Activated T-helper 1 cell treated with anti-CD3 and anti-CD28 coated beads, Interleukin-2, amount 50 U/mL, for 16 hours (primary cell): ENCODE measurements at places on chromosomes 4 and X.
A peak's percentile ranks its signal among the peaks of the same experiment; 100 is the strongest.

DNA sequence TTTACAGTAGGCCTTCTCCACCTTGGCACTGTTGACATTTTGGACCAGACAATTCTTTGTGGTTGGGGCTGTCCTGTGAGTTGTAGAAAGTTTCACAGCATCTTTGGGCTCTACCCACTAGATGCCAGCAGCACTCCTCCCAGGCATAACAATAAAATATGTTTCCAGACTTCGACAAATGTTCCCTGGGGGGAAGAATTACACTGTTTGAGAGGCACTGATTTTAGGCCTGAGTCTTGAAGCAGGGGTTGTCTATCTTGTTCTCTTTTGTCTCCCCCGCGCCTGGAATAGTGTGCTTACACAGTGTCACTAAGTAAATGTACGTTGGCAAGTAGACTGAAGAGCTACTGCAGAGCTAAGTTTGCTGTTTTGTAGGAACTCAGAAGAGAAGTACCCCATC, 254.4 kb upstream of the BOD1L1 start:
- no peak for DNase-seq

GRCh38 chr4:109207061-109207460, 95.4 kb downstream of the COL25A1 start:
- DNase-seq = no peak

DNA sequence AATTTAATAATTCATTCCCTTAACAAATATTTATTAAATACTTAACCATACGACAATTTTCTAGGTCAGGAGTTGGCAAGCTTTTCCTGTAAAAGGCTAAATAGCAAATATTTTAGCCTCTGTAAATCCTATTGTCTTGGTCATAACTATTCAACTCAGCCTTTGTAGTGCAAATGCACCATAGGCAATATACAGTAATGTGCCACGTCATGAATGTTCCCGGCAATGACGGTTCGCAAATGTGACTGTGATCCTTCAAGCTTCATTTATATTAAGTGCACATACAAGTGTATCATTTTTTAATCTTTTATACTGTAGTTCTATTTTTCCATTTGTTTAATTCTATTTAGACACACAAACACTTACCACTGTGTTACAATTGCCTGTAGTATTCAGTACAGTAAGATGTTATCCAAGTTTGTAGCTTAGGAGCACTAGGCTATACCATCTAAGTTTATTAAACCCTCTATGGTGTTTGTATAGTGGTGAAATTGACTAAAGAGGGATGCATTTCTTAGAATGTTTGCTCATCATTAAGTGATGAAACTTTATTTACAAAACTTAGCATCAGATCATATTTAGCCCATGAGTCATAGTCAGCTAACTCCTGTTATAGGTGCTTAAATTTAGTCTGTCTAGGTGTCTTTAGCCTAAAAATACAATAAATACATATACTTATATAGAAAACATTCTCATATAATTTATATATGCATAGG, 553.6 kb downstream of the STPG2 start:
- DNase-seq = no peak

DNA sequence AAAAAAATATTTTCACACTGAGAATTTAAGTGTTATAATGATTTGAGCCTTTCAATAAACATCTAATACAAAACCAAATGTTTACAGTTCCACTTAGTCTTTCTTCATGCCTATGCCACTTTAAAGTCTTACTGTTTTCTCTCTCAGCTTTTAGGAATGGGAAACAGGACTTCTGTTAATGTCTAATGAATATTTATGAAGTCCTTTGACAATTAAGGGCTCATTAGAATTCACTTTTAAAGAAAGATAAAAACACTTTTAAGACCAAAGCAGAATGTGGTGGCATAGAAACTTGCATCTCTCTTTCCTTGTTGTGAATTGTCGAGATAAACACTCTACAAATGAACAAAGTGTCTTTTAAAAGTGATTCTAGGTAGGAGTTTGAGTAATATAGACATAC, 315.9 kb downstream of the BMPR1B start:
- no peak for DNase-seq

- DNase-seq = no peak
These were observed 109.6 kb upstream of the STIM2 start for GRCh38 chr4:26751004-26751403.

DNA sequence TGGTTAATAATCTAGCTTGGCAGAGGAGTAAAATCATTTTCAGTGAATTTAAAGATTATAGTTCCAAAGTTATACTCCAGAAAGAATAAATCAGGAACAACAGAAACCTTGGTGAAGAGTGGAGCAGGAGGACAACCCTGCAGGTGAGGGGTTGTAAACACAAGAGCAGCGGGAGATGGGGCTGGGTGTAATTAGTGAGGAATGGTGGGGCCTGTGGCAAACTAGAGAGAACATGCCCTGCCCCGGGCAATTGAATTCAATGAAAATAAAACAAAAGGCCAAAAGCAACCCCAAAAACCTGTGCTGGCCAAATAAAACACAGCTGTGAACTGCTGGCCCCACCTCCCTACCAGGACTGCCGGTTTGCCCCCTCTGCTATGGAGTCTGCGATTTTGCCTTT, 325.2 kb downstream of the NR3C2 start:
- no peak for DNase-seq

- no peak for DNase-seq
These were observed 22.4 kb upstream of the ADH4 start for GRCh38 chr4:99166544-99166943.

DNA sequence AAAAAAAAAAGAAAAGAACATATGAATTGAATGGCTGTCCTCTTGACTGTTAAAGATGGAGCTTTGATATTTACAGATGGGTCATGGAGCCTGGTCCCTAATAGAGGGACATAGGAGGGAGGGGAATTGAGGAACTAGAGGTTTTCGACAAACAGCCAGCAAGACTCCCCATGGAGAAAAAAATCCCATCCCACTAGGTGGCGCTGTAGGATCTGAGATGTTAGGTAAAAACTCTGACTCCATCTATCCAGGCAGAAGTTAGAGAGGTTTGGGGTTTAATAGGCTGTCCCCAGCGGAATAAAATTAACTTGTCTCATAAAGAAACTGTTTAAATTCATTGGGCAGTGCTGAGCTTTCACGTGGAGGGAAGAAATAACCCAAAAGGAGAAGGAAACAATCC, 45.9 kb downstream of the HMGB2 start:
- peak; percentile 41 for DNase-seq

DNA sequence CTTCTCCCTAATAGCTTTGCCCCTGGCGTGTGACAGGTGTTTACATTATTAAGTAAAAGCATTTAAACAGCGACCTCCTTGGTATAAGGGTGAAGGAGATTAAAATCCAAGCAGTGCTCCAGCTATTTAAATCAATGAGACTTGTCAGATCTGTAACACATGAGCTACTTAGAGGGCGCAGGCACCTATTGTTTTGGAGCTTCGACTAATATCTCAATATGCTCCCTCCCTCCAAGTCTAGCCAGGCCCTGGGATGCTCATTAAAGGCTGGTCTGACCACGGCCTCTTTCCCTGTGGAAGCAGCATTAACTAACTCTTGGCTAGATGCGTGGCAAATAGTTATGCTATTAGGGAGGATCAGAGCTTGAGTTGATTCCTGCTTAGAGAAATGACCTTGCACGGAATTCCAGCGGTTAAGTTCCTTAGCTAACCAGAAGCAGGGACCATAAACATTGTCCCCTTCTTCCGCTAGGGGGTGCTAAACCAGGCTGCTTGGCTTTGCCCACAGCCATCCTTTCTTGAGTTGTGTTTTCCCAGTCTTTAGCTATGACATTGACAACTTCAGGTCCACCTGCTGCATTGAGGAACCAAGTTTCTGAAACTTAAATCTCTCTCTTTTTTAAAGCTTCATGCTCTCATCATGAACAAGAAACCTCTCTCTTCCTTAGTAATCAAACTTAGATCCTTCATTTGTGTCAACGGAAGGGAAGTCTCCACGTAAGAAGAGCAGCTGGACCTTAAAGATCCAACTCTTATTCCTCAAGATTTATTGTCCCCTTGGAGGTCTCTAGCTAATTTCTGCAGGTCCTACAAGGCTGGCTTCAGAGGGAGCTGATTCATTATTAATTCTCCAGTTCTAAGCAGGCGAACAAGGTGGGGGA, 80.7 kb upstream of the IGFBP7 start:
- no peak for DNase-seq

DNA sequence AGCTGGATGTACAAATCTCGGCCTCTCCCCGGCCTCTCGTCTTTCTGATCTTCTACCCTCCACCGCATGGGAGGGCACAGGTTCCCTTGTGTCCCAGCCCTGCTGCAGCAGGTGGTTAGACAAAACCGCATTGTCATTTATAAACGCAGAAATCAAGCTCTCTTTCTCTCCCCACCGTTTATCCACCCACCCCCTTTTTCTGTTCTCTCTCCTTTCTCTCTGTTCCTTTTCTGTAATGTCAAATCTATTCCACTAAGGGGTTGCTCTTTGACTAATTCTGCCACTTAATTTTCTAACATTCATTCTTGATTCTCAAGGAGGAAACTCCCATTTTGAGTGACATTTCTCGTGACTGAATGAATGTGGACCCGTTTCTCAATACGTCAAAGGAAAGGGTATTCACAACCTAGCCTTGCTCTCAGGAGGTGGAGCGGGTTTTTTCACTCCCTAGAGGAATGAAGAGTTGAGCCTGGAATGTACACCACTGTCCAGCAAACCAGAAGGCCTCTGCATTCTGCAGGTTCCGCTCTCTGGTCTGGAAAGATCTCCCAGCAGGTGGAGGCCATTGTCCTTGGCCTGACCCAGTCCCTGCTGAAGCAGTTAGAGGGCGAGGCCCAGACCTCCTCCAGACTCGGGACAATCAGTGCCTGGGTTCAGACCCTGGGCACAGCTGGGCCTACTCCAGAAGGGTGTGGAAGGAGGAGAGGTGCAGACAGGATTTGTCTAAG, 70.9 kb upstream of the ENPP6 start:
- no peak for DNase-seq

DNA sequence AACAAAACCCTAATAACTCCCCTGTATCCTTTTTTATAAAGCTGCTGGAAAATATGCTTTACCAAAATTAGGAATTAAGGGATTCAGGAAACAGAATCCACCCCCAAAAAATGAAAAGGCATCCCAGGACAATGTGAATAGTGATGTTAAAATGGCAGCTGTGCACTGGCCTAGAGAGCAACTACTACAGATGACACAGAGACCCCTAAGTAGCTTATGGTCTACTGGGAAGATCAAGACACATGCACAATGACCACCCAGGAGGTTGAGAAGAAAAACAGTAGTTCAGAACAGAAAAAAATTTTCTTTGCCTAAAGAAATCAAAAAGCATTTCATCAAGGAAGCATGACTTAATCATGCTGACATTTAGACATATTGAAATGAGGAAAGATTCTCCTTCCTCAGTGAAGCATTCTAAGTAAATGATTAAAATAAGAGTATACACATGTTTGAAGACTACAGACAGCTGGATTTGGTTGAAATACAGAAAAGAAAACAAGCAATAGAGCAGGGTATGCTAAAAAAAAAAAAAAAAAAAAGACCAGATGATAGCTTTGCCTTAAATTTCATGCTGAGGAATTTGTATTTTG, 117.3 kb downstream of the WDFY3 start:
- no peak for DNase-seq

DNA sequence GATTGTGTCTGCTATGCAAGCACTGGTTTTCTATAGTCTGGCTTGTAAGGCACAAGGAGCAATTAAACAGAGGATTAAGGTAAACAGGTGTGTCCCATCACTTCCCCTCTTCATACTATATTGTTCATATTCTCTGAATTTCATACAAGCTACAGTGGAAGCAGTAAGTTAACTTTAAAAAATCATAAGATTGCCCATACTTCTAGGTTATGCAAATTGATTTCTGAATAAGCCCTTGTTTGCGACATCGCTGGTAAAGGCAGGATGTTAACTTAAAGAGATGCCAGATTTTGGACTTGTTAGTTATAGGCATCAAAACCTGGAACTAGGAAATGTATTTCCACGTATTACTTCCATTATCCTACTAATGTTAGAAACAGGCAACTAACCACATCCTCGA, 1.0 kb upstream of the TMEM131L start:
- DNase-seq = no peak

GRCh38 chr4:87405211-87405820, 14.3 kb upstream of the HSD17B11 start:
- DNase-seq = no peak

DNA sequence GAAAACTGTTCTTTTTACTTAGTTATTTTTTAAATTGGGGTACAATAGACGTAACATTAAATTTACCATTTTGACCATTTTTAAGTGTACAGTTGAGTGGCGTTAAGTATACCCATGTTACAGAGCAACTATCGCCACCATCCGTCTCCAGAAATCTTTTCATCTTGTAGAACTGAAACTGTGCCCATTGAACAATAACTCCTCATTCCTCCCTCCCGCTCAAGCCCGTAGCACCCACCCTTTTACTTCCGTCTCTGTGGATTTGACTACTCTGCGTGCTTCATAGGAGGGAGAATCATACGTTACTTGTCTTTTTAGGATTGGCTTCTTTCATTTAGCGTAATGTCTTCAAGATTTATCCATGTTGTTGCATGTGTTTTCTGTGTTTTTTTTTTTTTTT, 55.3 kb downstream of the TMEM131L start:
- DNase-seq = no peak

DNA sequence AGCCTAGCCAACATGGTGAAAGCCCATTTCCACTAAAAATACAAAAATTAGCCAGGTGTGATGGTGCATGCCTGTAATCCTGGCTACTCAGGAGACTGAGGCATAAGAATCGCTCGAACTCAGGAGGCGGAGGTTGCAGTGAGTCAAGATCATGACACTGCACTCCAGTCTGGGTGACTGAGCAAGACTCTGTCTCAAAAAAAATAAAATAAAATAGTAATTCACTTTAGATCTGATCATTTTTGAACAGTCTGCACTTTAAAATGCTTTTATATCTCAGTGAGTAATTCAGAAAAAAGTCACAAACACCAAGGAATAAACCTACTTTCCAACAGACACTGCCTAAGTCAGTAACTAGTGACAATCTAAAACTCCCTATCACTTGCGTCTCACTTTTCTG, 25.6 kb upstream of the CORIN start:
- DNase-seq = no peak

- DNase-seq = no peak
These were observed at the start of gene TLR10 for GRCh38 chr4:38782452-38783108. TLR10 (minus strand) TSS chr4:38782990; CDS start chr4:38775590, 7,400 bp downstream.

GRCh38 chr4:15809058-15809457, 30.9 kb downstream of the CD38 start:
- DNase-seq = no peak

DNA sequence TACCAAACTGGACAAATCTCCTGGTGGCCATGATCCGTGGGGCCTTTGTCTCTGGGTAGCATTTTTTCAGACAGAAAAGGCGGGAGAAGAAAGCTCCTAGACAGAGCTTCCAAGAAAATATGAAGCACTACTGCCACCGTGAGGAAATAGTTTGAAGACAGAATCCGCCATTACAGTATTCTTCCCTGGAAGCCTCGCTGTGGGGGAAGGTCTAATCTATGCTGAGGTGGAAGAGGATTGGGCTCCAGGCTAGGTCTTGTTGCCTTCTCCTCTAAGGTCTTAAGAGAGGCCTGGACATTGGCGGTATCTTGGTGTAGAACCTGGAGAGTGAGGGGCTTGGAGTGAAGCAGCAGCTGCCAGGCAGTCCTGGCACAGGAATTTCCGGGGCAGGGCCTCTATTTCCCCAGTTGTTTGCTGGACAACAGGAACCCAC, 218.9 kb downstream of the OR13H1 start:
- peak; percentile 24 for DNase-seq

GRCh38 chrX:114905251-114905650, 112.2 kb downstream of the IL13RA2 start:
- DNase-seq = no peak
